Chondrocyte (in vitro differentiated cells): ENCODE measurements at places on chromosomes 4 and X.

DNA sequence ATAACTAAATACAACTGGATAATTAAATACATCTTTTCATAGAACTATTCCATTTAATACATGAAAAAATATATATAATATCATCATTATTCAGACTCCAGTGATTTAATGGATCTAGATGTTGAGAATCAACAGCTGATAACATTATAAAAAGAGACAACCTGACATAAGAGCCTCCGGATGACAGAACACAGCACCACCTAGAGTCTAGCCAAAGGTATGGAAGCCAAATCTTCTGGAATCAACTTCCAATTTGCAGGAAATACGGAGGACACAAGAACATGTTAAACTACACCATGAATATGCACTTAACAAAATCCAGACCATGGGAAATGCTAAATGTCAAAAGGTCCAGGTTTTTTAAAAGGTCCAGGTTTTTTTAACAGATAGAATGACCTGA lies 55.0 kb downstream of the LRBA start:
- no peak for DNase-seq

DNA sequence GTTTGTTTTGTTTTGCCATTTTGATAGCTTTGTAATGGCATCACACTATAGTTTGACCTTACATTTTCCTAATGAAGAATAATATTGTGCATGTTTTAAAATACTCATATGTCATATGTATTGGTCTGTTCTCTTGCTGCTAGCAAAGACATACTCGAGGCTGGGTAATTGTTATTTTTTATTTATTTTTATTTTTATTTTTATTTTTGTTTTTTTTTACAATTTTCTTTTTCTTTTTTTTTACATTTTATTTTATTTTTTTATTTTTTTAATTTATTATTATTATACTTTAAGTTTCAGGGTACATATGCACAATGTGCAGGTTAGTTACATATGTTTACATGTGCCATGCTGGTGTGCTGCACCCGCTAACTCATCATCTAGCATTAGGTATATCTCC lies 104.6 kb upstream of the GRID2 start:
- no peak for DNase-seq

DNA sequence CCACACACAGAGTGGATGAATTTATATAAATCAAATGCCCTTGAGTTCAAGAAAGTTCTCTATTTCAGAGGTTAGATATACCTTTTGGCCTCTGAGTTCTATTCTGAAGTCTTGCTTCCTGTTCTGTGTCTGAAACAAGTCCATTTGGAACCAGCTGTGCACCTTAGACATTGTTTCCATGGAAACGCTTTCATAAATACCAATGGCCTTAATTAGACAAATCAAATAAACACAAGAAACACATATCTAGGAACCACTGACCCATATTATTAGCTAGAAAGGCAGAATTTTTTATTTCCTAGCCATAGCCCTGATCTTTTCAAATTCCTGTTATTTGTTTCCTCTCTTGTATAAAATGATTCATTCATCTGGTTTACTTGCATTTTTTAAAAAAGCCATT lies 8.4 kb upstream of the C4orf54 start:
- no peak for DNase-seq

GRCh38 chrX:38225093-38225492 lies 4.4 kb upstream of the SRPX start:
- no peak for DNase-seq

GRCh38 chr4:13912966-13913365 lies 285.4 kb upstream of the BOD1L1 start:
- DNase-seq: no peak

- no peak for DNase-seq
These were observed 236.4 kb upstream of the TTC29 start for GRCh38 chr4:147182041-147182440.

- no peak for DNase-seq
These were observed 529 bp downstream of the DHRSX start for GRCh38 chrX:2500091-2500802.

GRCh38 chrX:28312965-28313364 lies 274.3 kb upstream of the IL1RAPL1 start:
- no peak for DNase-seq

DNA sequence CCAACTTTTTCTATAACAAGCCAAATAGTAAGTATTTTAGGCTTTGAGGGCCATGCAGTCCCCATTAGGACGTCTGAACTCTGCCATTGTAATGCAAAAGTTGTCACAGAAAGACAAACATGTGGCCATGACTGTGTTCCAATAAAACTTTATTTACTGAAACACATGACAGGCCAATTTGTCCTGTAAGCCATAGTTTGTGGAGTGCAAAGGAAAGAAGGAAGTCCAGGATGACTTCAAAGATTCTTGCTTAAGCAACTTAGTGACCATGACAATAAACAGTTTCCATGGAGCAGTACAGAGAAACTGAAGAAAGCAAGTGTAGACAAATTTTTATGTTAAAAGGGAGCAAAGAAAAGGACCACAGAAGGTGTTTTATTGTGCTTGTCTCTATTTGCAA lies 35.0 kb upstream of the MYOZ2 start:
- DNase-seq: no peak

DNA sequence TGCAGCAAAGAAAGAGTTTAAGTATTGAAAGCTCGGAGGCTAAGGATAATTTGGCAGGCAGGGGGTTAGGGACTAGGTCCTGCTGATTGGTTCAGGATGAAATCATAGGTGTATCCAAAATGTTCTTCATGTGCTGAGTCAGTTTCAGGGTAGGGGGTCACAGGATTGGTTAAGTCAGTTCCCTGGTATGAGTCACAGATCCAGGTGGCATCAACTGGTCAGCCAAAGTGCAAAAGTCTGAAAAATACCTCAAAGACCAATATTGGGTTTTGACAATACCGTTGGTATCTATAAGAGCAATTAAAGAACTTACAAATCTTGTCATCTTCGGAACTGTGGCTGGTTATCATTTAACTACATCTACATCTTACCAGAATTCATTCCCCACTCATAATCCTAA lies 25.6 kb upstream of the PRDM8 start:
- no peak for DNase-seq

GRCh38 chr4:13917015-13917414 lies 289.5 kb upstream of the BOD1L1 start:
- no peak for DNase-seq

DNA sequence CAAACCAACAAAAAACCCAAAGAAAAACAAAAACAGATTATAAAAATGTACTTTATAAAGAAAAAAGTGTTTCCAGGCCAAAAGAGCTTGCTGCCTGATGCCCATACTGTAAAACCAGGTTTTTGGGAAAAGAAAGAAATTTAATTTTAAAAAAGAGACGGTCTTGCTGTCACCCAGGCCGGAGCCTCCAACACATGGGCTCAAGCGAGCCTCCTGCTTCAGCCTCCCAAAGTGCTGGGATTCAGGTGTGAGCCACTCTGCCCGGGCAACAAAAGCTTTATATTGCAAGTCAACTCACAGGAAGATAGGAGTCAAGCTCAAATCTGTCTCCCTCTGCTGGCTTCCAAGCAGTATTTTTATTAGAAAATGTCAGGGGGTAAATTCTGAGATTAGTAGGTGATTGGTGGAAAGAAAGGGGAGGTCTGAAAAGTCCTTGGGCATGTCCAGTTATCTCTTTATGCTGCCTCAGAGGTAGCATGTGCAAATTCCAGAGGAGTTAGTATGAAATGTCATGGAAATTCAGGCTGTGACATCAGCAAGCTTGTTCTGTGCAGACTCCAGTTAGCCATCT lies 39.4 kb downstream of the MGST2 start:
- no peak for DNase-seq
